Fibroblast of the aortic adventitia (primary cell): ENCODE measurements at places on chromosomes 13 and 19. TPM values are rescaled to one million over a fixed set of nuclear protein-coding genes. Genes with fewer than 3 reads are reported as not detected.

Gene FAAP24
- 5.7 and 12.0 TPM in 2 replicates for total RNA-seq

Gene TMEM190
- not detected in 2 replicates for total RNA-seq

Gene CLEC17A
- 0.09 TPM in 1 of 2 replicates, not detected in the other for total RNA-seq

Gene MTUS2
- total RNA-seq: 0.36 TPM in 1 of 2 replicates, not detected in the other

Gene KLK3
- not detected in 2 replicates for total RNA-seq

DNA sequence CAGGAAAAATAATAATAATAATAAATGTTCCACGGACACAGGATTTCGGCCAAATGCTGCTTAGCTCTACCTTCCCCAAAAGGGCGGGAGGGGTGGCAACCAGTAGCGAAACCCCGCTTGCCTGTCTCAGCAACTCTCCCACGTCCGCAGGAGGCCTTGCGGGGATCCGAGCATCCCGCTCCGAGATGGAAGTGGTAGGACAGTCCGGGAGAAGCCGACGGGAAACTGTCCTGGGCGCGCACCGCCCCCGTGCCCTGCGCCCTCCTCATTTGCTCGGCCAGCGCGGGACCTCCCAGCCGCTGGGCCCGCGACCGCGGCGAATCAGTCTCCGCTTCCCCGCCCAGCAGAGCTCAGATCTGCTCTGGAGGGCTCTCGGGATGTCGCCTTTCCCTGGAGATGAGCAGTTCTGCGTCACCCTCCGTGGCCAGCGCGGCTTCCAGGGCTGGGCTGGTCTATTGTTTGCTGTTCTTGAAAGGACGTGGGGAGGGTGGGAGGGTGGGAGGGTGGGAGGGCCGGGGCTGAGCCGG, 48.9 kb upstream of the PABPC3 start:
- no peak for DNase-seq

DNA sequence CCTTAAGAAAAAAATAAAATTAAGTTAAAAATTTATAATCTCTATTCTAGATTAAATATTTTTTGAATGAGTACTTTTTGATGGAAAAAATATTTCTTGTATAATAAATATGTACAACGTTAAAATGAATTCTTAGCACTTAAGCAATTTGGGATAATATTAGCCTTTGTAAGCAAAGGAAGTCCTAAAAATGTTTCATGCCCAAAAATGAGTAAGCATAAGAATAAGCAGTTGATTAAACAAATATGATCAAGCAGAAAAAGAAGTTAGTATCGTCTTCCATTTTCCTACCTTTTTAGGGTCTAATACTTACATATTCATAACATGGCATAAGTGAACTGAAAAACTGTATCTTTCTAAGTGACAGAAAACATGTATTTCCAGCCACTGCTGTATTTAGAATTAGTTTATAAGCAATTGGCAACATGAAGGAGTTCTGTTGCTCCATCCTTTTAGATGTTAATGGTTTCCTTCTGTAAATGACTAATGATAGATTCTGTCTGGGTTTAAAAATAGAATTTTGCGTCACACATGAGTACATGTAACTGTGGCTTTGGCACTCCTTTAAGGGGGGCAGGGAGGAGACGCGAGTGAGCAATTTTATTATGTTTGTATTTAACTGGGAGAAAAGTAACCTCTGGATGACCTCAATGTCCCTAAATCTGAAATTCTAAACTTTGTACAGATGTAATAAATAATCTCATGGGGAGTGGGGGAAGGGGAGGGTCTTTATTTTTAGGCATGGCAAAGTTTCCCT, 237.4 kb downstream of the RGCC start:
- peak; percentile 97 for DNase-seq

DNA sequence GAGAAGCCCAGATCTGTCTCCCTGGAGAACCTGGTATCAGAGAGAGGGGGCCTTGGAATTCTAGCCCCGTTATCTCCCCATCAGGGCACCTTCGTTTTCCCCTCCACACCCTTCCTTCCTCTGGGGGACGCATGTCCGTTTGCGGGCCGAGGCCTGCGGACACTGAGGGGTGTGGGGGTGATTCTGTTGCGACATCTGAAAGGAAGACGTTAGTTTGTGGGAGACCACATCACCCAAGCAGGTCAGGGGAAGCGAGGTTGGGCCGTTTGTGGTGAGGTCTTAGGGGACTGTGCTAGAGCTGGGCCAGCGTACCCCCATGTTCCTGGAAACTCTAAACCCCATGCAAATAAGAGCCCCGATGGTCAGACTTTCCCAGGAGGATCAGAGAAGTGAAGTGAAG, 3.7 kb upstream of the HSH2D start:
- no peak for DNase-seq

- peak; percentile 77 for DNase-seq
Measured at GRCh38 chr13:91609353-91609752, 210.9 kb downstream of the GPC5 start.

DNA sequence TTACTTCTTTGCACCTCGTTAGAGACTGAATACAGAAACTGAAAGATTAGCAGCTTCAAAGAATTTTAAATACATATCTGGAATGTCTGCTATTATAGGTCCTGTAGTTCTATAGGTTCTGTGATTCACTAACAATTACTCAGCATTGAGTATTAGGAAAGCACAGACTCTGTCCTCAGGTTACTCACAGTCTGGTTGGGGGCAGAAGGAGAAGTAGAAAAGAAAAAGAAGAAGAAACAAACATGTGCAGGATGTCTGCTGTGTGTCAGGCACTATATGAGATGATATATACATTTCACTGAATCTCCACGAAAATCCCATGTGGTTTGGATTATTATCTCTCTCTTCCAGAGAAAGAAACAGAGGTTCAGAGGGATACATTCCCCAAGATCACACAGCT, 40.1 kb downstream of the SERTM1 start:
- peak; percentile 21 for DNase-seq

DNA sequence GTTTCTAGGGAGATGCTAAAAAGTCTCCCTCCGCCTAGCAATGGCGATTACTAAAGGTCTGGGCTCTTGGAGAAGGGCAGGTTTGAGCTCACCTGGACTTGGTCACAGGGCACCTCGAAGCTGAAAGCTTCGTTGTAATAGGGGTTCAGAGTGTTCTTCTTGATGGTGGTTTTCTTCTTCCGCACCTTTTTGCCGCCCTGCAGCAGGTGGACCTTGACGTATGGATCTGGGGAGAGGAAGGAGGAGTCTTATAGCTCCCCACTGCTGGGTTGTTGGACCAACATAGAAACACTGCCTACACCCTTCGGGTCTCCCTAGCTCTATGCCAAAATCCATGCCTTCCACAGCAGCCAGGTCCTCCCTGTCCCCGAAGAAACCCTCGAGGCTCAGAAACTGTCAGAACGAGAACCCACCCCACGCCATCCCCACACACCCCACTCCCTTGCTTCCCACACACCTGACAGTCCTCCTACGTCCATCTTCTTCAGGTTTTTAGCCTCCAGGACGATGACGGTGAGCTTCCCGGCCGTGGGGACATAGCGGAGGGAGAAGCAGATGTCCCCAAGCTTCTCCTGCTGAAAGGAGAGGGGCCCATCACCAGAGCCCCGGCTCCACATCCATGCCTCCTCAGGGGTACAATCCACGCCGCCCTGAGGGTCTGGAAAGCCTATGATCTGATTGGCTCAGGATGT, 5.5 kb downstream of the SYT5 start:
- no peak for DNase-seq

- peak; percentile 44 for DNase-seq
Measured at GRCh38 chr19:51810223-51810622, 15.3 kb downstream of the FPR3 start.

DNA sequence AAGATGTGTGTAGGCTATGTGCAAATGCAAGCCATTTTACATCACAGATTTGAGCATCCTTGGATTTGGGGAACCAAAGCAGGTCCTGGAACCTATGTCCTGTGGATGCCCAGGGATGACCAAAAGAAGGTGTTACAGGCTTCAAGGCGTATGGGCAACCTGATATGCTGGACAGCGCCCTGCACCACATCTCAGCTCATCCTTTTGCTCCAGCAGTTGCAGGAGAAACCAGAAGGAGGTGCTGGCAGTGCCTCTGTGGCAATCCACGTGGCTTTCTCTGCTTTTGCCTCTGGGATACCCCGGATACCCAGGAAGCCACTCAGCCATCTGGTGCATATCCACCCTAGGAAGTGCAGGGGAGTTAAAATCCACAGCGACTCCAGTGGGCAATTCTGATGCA, 110.3 kb upstream of the VSTM2B start:
- DNase-seq: no peak

DNA sequence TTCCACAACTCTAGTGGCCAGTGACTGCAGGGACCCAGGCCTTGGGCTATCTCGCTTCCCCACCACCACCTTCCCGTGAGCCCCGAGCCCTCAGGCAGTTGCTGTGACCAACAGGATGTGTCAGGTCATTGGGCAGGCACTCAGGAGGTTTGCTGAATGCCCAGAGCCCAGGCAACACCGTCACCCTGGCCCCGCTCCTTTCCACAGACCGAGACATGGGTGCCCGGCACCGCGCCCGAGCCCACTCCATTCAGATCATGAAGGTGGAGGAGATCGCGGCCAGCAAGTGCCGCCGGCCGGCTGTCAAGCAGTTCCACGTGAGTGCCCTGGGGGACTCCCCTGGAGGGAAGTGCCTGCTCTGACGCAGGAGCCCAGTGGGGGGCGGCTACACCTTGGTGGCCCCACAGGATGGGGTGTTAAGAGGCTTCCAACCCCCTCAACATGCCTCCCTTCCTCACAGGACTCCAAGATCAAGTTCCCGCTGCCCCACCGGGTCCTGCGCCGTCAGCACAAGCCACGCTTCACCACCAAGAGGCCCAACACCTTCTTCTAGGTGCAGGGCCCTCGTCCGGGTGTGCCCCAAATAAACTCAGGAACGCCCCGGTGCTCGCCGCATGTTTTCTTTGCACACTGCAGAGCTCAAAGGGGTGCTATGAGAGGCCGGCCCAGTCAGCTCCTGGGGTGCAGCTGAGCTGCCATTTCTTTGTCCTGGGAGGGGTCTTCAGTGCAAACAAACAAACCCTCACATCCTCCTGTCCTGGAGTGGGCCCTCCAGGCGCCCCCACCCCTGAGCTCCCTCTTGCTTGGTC, 3.2 kb downstream of the RPL18A start:
- DNase-seq: no peak

GRCh38 chr13:104616990-104617389, 1550.8 kb upstream of the SLC10A2 start:
- no peak for DNase-seq

DNA sequence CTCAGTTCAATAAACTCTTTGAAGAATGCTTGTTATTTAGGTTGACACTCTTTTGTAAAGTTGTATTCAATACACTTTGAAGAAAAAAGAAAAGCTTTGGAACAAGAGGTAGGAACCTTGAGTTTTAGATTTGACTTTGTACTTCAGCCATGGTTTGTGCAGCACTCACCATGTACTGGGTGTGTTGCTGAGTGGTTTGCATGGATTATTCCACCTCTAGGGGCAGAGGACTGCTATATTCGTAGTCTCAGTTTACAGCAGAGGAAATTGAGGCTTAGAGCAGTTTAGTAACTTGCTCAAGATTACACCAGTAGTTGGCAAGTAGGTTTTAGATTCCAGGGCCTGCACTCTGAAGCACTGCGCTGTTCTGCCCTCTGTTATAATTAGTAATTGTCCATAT, 68.8 kb downstream of the DNAJC3 start:
- no peak for DNase-seq

DNA sequence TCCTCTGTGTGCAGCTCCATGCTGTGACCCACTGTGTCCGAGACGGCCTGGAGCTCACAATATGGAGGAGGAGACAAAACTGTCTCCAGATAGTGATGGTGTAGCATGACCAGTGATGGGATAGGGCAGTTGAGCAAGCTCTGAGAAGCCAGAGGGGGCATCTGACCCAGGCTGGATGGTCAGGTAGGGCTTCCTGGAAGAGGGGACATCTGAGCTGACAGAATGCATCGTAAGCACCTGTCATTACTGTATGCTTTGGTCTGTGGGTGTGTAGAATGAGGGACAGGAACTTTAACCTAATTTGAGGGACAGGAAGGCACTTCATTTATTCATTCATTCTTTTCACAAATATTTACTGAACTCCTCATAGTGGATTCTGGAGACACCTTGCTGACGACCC, 6.5 kb upstream of the TOMM40 start:
- DNase-seq: no peak

DNA sequence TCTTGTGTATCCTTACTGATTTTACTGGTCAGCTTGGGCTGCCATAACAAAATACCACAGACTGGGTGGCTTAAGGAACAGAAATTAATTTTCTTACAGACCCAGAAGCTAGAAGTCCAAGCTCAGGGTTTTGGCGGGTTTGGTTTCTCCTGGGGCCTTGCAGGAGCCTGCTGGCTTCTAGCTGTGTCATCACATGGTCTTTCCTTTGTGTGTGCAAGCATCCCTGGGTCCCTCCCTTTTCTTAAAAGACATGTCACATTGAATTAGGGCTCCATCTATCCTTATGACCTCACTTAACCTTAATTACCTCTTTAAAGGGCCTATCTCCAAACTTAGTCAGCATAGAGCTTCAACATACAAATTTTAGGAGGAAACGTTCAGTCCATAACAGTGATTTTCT, 23.4 kb downstream of the UBAC2 start:
- no peak for DNase-seq

GRCh38 chr13:99386911-99387788, 80.0 kb upstream of the GPR183 start:
- DNase-seq: no peak

- no peak for DNase-seq
Measured at GRCh38 chr13:50969691-50970090, 60.1 kb downstream of the RNASEH2B start.

DNA sequence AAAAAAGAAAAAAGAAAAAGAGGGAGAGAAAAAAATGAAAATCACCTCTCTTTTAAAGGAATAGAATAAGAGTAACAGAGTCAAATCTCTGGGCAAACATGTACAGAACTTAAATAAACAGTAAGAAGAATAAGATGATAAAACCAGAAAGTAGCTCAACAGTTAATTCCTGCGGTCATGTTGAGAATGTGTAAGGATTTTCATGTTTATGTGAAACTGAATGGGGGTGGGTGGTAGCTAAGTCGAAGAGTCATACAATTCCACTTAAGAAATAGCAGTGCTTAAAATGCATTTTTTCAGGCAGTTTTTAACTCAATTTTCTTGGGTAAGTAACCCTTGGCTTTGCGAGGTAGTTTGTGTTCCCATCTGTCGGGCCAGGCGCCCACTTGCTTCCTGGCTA, 60.9 kb downstream of the PEX11G start:
- DNase-seq: peak; percentile 43

DNA sequence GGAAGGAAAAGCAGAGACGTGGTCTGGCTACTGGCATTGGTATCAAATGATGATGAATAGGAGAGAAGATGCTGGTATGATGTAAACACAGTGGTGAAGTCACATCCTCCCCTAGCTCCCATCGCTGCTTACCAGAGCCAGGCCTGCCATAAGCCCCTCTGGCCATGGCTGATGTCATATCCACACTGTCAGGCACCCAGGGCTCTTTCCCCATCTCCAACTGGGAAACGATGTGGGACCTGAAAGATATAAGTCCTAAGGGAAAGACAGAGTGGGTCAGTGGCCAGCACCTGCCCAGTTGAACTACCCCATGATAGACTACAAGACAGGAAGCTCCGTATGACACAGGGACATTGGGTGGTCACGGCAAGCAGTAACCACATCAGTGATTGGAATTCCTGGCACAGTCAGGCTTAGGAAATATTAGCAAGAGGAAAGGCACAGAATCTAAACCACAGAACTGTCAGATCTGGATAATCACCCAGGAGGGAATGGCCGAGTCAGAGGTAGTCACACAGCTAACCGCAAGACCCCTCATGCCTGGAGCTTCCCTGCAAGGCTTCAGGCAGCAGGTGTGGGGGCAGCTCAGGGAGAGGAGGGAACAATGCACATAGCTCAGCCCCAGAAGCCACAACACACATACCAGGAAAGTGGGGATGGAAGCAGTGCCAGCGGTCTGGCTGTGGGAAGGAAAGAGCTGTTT, 3.8 kb downstream of the ZNF792 start:
- DNase-seq: peak; percentile 35

GRCh38 chr13:28958018-28958417, 137.9 kb downstream of the MTUS2 start:
- DNase-seq: no peak
